Karpas-422 (cell line): ENCODE measurements at places on chromosomes 4 and X.
A peak's percentile ranks its signal among the peaks of the same experiment; 100 is the strongest.

DNA sequence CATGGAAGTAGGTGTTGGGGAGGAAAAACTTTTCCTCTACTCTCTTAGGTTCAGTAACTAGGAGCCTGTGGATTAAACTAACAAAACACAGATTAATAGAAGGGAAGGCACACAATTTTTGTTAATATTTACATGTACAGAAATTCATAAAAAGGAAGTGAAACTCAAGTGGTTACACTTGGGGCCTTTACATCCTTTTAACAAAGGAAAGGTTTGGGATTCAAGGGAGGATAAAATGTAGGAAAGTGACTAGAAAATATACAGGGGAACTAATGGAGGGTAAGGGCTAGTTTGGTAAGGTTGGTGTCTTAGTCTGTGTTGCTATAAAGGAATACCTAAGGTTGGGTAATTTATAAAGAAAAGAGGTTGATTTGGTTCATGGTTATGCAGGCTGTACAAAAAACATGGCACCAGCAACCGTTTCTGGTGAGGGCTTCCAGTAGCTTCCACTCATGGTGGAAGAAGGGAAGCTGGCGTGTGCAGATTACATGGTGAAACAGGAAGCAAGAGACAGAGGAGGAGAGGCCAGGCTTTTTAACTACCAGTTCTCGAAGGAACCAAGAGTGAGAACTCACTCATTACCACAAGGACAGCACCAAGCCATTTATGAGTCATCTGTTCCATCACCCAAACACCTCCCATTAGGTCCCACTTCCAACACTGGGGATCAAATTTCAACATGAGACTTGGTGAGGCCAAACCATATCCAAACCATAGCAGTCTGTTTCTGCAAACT is 124.4 kb downstream of the CHRDL1 start:
- DNase-seq: no peak

DNA sequence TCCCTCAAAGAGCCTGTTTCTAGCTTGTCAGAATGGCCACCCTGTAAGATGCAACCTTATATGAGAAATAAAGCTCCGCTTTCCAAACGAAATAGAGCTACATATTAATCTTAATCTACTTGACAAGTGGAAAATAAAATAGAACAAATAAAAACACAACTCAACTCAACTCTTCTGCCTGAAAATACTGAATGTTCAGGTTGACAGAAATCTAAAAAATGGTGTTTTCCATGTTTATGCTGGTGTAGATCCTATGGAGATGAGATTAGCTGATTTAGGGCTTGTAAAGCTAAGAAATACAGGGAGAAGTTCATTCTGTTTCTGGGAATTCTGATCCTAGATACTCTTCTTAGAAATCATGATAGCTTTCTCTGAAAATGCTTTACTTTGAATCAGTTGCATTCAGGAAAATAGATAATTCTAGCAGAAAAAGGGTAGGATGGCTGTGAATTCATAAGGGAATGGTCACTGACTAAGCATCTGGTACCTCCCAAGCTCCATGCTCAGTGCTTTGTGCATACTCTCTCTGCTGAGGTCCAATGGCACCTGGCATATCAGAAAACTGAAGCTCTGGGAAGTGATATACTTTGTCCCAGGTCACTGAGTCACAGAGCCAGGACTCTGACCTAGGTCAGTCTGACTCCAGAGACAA is 89.2 kb upstream of the EXOC1L start:
- no peak for DNase-seq

DNA sequence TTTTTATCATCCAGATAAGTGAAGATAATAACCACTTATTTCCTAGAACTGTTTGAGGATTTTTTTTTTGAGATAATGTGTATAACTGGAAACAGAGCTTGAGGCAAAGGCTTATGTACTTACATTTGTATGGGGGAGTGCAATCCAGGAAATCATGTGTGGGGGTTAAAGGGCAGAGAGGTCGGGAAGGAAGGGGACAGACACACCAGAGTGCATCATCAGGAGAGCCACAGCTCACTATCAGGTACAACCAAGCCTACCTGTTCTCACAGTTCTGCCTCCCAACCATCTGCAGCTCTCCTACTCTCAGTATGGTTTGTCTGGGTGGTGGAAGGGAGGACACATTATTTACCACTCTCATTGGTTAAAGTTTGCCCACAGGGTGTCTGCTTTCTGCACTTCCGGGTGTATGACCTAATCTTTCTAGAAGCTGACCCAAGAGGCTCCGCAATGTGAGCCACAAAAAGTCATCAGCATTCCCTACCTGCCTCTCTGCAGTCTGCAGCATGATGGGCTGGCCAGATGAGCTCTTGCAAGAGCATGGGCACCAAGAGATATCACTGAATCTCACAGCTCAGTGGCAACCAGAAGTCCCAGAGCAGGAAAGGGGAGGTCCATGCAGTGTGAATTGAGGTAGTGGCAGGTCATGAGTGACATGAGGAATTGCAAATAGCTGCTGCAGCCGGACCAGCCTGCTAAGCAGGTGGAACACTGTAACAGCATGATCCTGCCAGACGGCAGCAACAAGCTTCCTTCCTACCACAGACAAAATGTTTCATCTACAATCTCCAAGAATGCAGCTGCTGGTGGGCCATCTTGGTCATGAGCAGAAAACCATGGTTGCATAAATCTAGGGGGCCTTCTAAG is 36.9 kb upstream of the SPRY1 start:
- no peak for DNase-seq

GRCh38 chr4:153570228-153570973 is 104.2 kb downstream of the TMEM131L start:
- no peak for DNase-seq

GRCh38 chr4:186169945-186170802 is 21.2 kb upstream of the CYP4V2 start:
- DNase-seq: peak; percentile 78
